ENCODE measurements at places on chromosomes 5 and 9.

DNA sequence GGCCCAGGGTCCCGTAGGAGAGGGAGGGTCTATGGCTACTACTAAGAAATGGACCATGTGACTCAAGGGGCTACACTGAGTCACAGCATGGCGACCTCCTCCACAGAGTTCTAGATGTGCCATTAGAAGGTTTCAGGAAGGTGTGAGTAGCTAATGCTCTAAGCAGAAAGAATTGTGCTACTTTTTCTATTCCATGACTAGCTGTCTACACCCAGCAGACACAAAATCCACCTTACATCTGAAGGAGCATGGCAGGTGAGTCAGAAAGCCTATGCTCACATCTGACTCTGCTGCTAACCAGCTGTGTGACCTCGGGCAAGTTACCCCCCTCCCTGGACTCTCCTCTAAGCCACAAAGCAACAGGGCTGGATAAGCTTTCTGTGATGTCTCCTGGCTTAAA is 14.4 kb upstream of the MEIKIN start:
- no peak for DNase-seq

DNA sequence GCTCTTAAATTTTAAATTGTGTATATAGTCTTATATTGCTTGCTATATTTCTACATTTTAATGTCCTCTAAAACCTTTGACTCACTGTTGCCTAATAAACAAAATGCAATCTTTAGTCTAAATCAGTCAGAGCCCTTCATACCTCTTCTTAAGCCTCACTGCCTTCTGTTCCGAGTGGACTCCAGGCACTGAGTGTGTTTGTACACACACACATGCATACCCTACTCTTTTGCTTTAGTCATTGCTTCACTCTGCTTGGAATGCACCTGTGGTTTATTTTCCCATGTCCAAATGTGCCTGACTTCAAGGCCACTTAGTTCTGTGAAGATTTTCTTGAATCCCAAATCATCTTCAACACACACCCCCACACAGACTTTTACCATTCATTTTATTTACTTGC is 60.9 kb downstream of the SLC12A2 start:
- DNase-seq, result no peak

GRCh38 chr5:139799359-139799758 is 3.8 kb downstream of the PSD2 start:
- DNase-seq, result no peak

- no peak for DNase-seq
Observed at GRCh38 chr9:127187231-127187956, 65.0 kb upstream of the ANGPTL2 start.

DNA sequence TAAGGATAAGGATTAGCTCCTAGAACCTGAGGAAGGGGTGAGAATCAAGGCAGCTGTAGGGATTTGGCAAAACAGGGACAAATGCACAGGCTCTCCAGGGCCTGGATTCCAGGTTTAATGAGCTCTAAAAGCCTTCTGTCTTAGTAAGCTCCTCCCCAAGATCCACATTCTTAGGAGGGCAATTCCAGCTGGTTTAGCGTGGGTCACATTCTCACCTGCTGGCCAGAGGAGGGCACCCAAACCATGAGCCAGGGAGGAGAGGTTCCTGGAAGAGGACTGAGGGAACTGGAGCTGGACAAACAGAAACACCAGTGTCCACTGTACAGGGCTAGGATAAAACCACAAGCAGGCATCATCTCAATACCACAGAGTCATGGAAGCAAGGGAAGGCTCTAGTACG is 480.0 kb downstream of the CCDC171 start:
- no peak for DNase-seq

DNA sequence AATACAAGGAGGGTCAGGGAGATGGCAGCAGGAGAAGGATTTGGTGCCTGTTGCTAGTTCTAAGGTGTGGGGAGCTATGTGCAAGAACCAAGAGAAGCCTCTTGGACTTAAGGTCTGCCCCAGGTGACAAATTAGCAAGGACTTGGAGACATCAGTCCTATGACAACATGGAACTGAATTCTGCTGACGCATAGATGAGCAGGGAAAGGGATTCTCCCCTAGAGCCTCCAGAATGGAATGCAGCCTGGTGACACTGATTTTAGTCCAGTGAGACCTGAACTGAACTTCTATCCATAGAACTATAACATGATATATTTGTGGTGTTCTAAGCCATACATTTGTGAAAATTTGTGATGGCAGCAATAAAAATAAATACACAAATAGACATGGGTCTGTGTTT is 215.6 kb downstream of the ESM1 start:
- no peak for DNase-seq

GRCh38 chr5:150764530-150764929 is 5.7 kb upstream of the DCTN4 start:
- DNase-seq, result no peak

DNA sequence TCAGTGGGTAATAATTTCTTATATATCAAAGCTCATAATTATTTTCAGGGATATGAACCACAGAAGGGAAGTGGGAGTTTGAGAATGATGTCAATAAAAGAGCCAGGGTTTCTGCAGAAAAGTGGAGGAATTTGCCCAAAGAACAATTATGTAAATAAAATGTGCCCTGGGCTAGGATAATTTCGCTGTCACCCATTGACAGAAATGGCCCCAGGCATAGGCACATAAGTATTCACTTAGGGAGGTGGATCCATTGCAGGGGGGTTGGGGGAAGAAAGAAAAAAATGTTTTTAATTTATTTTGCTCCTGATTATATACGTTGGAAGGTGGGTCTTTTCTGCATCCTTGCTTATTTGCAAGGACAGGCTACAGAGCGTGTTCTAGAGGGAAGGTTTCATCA is 135.1 kb upstream of the IRX2 start:
- no peak for DNase-seq

- no peak for DNase-seq
Observed at GRCh38 chr9:114445616-114446015, 57.8 kb upstream of the AKNA start.

GRCh38 chr5:77305956-77306355 is 95.5 kb downstream of the PDE8B start:
- no peak for DNase-seq

DNA sequence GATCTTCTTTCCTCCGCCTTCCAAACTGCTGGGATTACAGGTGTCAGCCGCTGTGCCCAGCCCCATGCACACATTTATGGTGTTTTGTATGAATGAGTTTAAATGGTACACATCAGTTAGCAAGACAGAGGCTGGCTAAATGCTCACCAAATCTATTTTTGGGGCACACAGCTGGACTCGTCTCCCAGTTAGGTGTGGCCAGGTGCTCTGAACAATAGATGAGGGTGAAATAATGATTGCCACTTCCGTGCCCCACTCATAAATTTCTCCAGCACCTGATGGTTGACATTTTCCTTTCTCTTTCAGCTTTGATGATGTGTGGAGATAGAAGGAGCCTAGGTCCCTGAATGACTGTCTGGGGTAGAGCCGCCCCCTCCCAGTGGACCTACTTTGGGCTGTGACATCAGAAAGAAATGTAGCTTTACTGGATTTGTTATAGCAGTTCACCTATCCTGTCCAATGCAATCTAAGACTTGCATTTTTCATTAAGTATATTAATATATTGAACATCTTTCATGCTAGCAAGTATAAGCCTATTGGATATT is 8.6 kb upstream of the RAPGEF1 start:
- no peak for DNase-seq

GRCh38 chr9:4762886-4763541 is 22.0 kb upstream of the AK3 start:
- DNase-seq, result no peak

DNA sequence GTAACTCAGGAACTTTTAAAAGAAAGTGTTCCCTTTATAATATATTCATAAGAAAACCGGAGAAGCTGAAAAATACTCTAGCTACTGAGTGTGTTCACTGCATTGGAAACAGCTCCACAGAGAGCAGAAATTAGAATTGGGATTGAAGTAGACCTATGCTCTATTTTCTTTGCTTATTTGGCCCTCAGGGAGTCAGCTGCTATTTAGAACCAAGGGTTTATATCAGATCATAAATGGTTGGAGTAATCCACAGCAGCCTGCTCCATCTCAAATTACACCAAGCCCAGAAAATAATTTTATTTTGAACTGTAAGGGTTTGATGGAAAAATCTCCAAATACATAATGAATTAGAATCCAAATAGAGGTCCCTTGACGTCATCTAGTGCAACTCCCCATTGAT is 202.6 kb downstream of the ADAMTSL1 start:
- no peak for DNase-seq

DNA sequence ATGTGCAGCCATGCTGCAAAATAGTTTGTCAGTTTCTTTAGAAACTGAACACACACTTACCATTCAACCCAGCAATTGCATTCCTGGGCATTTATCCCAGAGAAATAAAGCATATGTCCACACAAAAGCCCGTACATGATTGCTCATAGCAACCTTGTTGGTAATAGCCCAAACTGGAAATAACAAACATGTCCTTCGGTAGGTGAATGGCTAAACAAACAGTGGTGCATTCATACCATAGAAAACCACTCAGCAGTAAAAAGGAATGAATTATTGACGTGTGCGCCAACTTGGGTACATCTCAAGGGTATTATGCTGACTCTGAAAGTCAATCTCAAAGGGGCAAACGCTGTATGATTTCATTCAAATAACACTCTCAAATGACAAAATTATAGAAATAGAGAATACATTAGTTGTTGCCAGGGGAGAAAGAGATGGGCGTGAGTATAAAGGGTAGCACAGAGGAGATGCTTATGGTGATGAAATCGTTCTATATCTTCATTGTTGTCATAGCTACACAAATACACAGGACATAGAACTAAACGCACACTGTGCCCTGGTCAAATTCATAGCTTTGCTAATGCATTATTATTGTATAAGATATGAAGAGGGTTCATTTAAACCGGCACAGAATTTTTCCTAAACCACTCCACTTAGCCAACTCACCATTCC is 58.2 kb downstream of the DRD1 start:
- no peak for DNase-seq

GRCh38 chr5:6328173-6328572 is 50.2 kb downstream of the MED10 start:
- no peak for DNase-seq

- DNase-seq, result no peak
Observed at GRCh38 chr5:80623999-80624398, 30.5 kb upstream of the MSH3 start.

- no peak for DNase-seq
Observed at GRCh38 chr9:125966959-125967711, 220.0 kb downstream of the PBX3 start.

GRCh38 chr5:10607023-10607665 is 43.3 kb downstream of the ANKRD33B start:
- no peak for DNase-seq

GRCh38 chr9:88458716-88459465 is 70.6 kb downstream of the SPIN1 start:
- DNase-seq, result no peak

Measured in activated CD8-positive, alpha-beta memory T cell treated with anti-CD3 and anti-CD28 coated beads, Interleukin-2, amount 50 U/mL, for 4 hours (primary cell).